ENCODE measurements at places on chromosomes 6 and 20.

GRCh38 chr20:57175397-57176010 lies 90.9 kb downstream of the BMP7 start:
- no peak for DNase-seq

DNA sequence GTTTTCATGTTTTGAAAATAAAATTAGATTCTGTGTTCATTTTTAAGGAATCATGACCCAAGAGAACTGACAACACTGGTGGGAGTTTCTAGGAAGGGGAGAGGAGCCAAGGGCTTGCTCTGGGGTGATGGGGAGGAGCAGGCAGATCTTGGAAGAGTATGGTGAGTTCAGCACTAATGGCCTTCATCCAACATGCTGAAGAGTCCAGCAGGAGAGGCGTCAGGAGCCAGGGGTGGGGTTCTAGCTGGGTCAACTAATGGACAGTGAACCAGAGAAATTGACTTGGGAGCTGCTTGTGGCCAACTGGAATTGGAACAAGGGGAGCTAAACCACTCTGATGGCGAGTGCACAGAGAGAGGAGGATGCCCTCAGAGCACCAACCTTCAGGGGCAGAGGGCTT lies 107.1 kb downstream of the MRPL14 start:
- no peak for DNase-seq

- no peak for DNase-seq
These were observed 3.7 kb downstream of the RPS6KA2 start for GRCh38 chr6:166623318-166623717.

DNA sequence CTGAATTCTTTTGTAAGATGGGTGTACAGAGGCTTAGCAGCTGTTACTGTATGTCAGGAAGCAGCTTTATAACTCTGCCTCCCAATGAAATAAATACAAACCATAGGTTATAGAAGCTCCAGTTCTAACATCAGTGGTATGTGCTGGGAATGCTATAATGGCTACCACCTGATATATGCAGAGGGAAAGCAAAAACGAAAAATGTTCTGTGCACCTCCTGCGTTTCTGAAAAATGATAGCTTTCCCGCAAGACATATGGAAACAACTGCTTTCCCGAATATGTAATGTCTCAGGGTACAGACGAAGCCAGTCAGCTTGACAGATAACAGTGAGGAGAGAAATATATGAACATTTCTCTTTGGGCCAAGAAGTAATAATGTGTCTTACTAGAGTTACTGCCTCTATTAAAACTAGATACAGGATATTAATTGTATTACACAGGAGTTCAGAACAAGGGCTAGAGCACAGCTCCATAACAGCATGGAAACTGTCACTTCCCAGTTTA lies 517.0 kb upstream of the NRSN1 start:
- DNase-seq = no peak

- no peak for DNase-seq
These were observed 62.1 kb upstream of the CNKSR3 start for GRCh38 chr6:154572556-154572955.

DNA sequence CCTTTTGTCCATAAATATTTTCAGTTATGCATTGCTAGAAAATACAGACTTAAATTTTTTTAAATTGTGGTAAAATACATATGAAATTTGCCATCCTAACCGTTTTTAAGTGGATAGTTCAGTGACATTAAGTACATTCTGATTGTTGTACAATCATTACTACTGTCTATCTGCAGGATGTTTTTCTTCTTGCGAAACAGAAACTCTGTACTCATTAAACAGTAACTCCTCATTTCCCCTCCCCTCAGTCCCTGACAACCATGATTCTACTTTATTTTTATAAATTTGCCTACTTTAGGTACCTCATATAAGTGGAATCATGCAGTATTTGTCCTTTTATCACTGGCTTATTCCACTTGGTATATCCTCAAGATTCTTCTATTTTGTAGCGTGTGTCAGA lies 21.3 kb downstream of the TAF11 start:
- no peak for DNase-seq

- no peak for DNase-seq
These were observed 50.8 kb downstream of the DACT2 start for GRCh38 chr6:168268755-168269154.

- DNase-seq = no peak
These were observed 254.0 kb downstream of the DLL1 start for GRCh38 chr6:170036916-170037315.

GRCh38 chr6:139528471-139528870 lies 154.0 kb upstream of the CITED2 start:
- DNase-seq = no peak

- DNase-seq = no peak
These were observed 693.6 kb downstream of the QKI start for GRCh38 chr6:164108092-164108491.

- no peak for DNase-seq
These were observed 228.1 kb downstream of the ATXN1 start for GRCh38 chr6:16533210-16533609.

- DNase-seq = no peak
These were observed 630.3 kb upstream of the MAN1A1 start for GRCh38 chr6:119979862-119980261.

DNA sequence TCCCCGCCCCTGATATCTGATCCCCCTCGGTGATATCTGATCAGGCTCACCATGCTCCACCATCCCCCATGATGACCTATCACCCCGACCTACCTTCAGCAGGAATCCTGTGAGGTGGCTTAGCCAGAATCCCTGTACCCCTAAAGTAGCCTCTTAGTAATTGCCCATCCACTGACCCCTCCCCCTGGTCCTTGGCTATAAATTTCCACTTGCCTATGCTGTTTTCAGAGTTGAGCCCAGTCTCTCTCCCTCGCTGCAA lies 177.5 kb upstream of the GGTLC1 start:
- DNase-seq = no peak

GRCh38 chr20:44717986-44718385 lies 2.8 kb downstream of the CCN5 start:
- DNase-seq = no peak

GRCh38 chr6:79656134-79656533 lies 25.0 kb downstream of the SH3BGRL2 start:
- DNase-seq = no peak

DNA sequence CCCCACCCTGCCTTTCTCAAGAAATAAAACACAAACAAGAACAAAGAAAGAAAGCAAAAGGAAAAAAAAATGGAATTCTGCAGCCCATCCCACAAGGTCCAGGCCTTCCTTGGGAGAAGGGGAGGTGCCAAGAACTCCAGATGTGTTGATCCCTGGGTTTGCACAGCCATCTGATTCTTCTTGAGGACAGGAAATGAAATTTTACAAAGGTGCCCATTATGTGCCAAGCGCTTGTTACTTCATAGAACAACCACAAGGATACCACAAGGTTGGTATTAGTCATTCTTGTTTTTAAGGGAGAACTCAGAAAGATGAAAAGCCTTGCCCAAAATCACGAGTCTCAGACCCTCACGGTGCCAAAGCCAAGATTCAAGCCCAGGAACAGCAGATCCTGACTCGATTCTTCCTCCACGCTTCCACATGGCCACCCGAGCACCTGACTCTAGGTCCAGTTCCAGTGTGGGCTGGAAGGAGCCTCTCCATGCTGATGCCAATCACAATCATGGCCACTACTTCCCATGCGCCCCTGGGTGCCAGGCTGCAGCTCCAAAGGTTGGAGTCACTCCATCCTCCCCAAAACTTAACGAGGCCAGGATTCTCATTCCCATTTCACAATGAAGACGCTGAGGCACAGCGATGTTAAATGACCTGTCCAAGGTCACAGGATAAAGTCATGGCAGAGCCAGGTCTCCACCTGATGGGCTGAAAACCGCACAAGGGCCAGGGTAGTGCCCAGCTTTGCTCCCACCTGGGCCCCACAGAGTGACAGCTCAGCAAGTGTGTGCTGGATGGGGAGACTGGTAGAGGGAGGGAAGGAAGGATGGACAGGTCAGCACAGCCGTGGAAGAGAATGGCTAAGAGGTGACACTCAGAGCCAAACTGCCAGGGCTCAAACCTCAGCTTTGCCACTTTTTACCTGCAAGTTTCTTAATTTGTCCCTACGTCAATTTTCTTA lies 66.7 kb upstream of the TOP1 start:
- DNase-seq = no peak

- no peak for DNase-seq
These were observed 96.2 kb downstream of the PLCB1 start for GRCh38 chr20:8228315-8228714.

DNA sequence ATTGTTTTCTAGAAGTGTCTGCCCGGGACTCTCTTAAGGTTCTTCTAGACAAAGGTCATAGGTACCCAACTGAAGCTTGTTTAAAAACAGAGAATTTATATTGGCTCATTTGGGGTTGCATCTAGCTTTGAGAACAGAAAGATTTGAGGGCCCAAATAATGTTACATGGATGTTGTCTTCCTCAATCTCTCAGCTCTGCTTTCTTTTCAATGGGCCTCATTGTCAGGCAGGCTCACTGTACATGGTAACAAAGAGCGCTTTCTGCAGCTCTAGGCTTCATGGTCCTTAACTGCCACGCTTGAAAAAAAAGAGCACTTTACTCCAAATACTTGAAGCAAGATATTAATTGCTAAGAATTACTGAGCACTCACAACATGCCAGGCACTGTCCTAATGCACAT lies 22.2 kb downstream of the NHLRC1 start:
- DNase-seq = no peak

DNA sequence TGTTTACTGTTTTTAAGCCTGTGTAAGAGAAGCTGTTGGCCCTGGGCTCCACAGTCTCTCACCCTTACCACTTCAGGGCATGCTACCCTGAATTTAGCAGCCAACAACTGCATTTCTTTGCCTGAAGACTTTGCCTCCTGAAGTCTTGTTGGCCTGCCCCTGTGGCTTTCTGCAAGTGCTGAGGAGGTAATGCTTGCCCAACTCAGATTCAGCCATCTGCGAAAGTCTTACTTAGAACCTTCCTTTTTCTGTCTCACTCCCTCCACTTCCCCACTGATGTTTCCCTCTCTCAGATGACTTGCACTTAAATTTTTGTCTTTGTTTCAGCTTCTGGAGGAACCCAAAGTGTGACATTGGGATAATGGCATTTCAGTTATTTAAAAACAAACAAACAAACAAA lies 11.8 kb upstream of the IBTK start:
- no peak for DNase-seq

DNA sequence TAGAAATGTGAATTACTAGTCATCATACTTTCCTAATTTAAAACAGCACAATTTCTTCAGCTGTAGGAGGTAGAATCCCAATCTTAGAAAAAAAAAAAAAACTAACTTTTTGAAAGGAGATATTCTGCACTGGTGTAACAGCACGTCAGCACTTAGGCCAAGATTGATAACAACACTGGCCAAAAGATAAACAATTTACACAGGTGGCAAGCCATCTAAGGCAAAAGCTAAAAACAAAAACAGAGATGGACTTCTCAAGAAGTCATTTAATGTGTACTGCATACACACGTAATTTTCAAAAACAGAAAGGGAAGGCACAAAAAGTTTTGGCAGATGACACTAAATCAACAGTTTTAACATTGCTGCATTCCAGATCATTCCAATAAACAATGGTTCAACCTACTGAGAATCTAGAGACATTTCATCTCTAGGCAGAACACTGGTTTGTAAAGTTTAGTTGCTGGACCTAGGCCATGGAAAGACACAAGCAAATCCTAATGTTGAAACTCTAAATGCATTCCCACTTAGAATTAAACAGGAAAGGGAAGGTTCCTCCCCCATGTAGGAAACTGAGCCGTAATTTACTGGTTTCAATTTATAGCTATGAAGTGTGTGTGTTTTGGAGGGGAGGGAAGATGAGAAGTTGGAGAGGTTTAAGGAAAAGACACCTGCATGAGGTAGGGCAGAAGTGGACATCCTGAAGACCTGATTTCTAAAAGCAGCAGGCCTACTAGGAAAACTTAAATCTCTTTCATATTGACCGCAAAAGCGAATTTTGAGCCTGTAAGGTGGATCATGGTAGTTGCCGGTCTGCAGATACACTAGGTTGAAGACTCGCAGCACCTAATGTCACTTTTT lies 1.3 kb downstream of the GCLC start:
- no peak for DNase-seq

GRCh38 chr20:10595985-10596384 lies 77.8 kb downstream of the JAG1 start:
- no peak for DNase-seq

- DNase-seq = no peak
These were observed 1152.3 kb upstream of the GJE1 start for GRCh38 chr6:140980265-140980887.

- DNase-seq = no peak
These were observed 16.2 kb downstream of the PHACTR2 start for GRCh38 chr6:143694013-143694412.

DNA sequence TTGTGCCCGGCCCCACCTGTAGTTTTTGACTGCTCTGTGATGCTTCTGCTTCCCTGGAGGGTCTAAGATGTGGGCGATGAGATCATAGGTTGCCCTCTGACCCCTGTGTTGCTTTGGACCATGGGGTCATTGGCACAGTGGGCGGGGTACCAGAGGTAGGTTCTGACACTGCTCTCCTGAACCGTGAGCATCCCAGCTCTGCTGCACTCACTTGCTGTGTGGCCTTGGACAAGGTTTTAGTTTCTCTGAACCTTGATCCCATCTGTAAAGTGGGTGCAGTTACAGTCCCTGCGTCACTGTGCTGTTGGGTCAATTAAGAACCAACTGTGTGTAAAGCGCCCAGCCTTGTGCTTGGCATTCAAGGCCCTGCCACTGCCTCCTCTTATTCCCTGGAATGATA lies 30.9 kb downstream of the SRC start:
- no peak for DNase-seq

GRCh38 chr6:152154559-152155356 lies 347.3 kb downstream of the ESR1 start:
- no peak for DNase-seq

DNA sequence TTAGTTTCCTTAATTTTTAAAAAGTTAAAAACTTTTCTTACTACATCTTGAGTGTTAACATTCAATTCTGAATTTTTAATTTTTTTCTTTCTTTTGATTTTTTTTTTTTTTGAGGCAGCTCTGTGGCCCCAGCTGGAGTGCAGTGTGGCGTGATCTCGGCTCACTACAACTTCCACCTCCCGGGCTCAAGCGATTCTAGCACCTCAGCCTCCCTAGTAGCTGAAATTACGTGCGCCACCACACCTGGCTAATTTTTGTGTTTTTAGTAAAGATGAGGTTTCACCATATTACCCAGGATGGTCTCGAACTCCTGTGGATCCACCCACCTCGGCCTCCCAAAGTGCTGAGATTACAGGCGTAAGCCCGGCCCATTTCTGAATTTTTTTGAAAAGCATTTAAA lies 1.2 kb downstream of the DDX43 start:
- no peak for DNase-seq

- DNase-seq = no peak
These were observed 16.4 kb upstream of the BLOC1S5 start for GRCh38 chr6:8080362-8081151.

DNA sequence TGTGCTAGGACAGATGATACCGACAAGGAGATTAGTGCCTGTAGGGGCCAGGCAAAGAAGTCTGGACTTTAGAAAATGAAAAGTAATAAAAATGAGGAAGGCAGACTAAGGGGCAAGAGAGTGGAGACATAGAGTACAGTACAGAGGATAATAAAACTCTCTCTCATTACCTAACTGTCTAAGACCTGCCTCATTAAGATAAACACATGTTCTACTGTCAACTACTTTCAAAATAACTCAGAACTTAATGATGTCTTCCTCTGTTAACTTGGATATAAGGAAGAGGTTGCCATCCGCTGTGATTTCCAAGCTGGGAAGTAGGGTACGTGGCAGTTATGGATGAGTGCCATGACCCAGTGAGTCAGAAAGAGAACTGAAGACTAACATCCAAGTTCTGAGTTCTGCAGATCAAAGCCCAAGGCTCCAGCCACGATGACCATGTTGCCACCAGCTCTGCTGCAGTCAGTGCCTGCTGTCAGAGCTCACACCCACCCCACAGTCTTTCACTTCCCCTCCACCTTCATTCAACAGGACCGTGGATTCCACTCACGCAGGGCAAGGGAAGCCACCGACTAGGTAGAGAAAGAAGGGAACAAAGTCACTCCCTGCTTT lies 81.8 kb downstream of the KIF16B start:
- DNase-seq = no peak

All from NCI-H187 treated with DMSO at 0.1 percent for 48 hours (cell line).